Glutamatergic neuron (in vitro differentiated cells): ENCODE measurements at places on chromosomes 16 and 17. TPM values are rescaled to one million over a fixed set of nuclear protein-coding genes. Genes with fewer than 3 reads are reported as not detected.

GRCh38 chr16:89738538-89739317, 17.4 kb downstream of the ZNF276 start:
- H3K4me3 ChIP-seq = no peak overlapping the region
- H3K27ac ChIP-seq = no peak overlapping the region
- H3K27me3 ChIP-seq = no peaks in the 10 kb centered on the region
- H3K4me1 ChIP-seq = no peaks in the 10 kb centered on the region
- DNase-seq = no peak

LITAF gene
- total RNA-seq = 29.2 TPM

DNA sequence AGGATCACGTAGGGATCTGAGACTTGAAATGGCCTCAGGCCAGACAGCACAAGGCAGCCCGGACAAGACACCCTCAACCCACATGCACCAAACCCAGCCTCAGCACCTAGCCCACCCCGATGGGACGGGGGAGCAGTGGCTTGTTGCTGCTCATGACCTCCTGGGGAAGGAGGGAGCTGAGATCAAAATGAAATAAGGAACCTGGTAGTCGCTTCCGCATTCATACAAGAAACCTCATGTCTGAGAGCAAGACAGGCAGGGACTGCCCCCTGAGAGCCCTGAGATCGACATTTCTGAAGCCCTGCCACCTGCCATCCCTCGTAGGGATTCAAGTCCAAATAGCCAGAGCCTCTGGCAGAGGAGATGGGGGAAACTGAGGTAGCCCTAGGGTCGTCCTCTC, 5.7 kb upstream of the CEP131 start:
- H3K27me3 ChIP-seq = peaks cover 11% of the 10 kb centered on the region
- H3K4me3 ChIP-seq = peak overlapping the region; percentile 18
- H3K36me3 ChIP-seq = peaks cover 15% of the 10 kb centered on the region
- peak; percentile 12 for DNase-seq
- H3K4me1 ChIP-seq = peaks cover 9% of the 10 kb centered on the region

GRCh38 chr17:75502072-75502720, 13.1 kb downstream of the CASKIN2 start:
- H3K27me3 ChIP-seq = peaks cover 2% of the 10 kb centered on the region
- no peaks in the 10 kb centered on the region for H3K36me3 ChIP-seq
- no peak overlapping the region for H3K4me3 ChIP-seq
- no peaks in the 10 kb centered on the region for H3K4me1 ChIP-seq
- DNase-seq = no peak
- H3K27ac ChIP-seq = no peak overlapping the region

- DNase-seq = peak; percentile 51
- peak overlapping the region; percentile 63 for H3K4me3 ChIP-seq
- H3K27me3 ChIP-seq = peaks cover 36% of the 10 kb centered on the region
- H3K27ac ChIP-seq = no peak overlapping the region
- H3K36me3 ChIP-seq = peaks cover 7% of the 10 kb centered on the region
- H3K4me1 ChIP-seq = peaks cover 4% of the 10 kb centered on the region
These were observed 981 bp downstream of the KCNH4 start for GRCh38 chr17:42179911-42180410.

DNA sequence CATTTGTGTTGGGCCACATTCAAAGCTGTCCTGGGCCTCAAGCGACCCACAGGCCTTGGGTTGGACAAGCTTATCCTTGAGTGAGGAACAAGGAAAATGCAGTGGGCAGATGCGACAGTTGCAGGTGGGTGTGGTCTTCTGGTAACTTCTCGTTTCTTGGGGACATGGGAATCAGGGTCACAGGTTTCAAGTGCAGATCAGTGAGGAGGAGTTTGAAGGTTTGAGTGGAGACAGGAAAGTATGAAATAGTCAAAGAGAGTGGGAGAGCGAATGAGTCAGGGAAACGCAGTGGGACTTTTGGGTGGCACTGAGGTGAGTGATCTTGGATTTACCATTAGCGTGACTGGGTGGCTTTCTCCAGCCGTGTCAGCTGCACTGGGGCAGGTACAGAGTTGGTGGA, 15.4 kb upstream of the CCL22 start:
- no peak overlapping the region for H3K27ac ChIP-seq
- H3K4me1 ChIP-seq = no peaks in the 10 kb centered on the region
- DNase-seq = no peak
- peaks cover 5% of the 10 kb centered on the region for H3K36me3 ChIP-seq

DNA sequence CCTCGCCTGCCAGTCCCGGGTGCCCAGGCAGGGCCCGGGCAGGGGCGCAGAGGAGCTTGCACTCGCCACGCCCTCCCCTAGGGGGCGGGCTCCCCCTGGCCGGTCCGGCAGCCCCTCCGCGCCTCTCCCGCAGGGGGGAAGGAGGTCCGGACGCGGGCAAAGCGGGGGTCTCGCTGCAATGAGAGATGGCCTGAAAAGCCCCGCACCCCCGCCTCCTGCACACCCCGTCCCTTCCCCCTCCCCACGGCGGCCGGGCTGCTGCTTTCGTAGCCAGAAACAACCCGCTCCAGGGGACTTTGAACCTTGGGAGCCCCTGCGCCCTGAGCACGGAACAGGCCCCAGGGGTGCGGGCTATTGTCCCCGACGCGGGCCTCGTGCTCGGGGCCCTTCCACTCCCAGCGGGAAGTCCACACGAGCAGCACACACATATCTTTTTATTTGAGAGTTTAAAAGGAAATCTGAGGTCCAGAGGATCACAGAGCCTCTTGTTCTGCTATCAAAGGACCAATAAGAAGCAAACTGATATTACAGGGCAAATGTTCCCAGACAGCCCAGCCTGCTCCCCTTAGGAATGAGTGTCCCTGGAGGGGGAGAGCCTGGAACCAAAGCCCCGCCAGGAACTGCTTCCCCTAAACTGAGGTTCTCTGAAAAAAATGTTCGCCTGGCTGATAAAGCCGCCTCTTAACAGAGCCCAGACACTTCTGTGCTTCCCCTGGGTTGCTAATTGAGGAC, 5.8 kb upstream of the CBX4 start:
- H3K27me3 ChIP-seq = peaks cover 14% of the 10 kb centered on the region
- DNase-seq = peak; percentile 76
- H3K27ac ChIP-seq = no peak overlapping the region
- peaks cover 10% of the 10 kb centered on the region for H3K4me1 ChIP-seq

DNA sequence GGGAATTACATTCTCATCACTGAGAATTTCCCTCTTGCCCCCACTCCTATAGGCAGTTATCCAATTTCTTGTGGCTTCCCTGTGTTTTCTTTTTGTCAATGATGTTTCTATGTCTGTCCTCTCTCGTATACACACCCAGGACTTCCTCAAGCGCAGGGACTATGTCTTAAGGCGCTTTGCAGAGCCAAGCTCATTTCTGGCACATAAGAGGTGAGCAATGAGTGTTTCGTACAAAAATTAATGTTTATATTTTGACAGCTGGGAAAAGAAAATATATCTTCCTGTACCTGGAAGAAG, 947 bp downstream of the DDX42 start:
- no peak for DNase-seq
- H3K4me1 ChIP-seq = peaks cover 18% of the 10 kb centered on the region
- peak overlapping the region; percentile 99 for H3K27ac ChIP-seq
- H3K27me3 ChIP-seq = peaks cover 13% of the 10 kb centered on the region
- peak overlapping the region; percentile 98 for H3K4me3 ChIP-seq

- H3K36me3 ChIP-seq = no peaks in the 10 kb centered on the region
- no peak overlapping the region for H3K4me3 ChIP-seq
These were observed 70.2 kb downstream of the SNX11 start for GRCh38 chr17:48177816-48178215.

DNA sequence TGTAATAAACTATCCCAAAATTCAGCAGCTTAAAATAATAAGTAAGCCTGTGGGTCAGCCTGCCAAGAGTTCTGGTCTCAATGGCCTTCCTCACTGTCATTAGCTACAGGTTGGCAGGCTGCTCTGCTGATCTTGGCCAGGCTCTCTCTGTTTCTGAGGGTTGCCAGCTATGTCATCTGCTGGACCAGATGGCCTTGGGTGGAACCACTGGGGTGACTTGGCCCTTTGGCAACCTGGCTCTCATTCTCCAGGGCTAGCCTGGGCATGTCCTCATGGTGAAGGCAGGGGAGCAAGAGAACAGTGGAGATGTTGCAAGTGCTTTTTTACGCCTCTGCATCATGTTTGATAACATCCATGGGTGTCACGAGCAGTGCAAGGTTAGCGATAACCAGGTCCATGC, 13.9 kb downstream of the ITGAM start:
- H3K27me3 ChIP-seq = no peaks in the 10 kb centered on the region
- H3K36me3 ChIP-seq = no peaks in the 10 kb centered on the region
- H3K4me3 ChIP-seq = no peak overlapping the region

DNA sequence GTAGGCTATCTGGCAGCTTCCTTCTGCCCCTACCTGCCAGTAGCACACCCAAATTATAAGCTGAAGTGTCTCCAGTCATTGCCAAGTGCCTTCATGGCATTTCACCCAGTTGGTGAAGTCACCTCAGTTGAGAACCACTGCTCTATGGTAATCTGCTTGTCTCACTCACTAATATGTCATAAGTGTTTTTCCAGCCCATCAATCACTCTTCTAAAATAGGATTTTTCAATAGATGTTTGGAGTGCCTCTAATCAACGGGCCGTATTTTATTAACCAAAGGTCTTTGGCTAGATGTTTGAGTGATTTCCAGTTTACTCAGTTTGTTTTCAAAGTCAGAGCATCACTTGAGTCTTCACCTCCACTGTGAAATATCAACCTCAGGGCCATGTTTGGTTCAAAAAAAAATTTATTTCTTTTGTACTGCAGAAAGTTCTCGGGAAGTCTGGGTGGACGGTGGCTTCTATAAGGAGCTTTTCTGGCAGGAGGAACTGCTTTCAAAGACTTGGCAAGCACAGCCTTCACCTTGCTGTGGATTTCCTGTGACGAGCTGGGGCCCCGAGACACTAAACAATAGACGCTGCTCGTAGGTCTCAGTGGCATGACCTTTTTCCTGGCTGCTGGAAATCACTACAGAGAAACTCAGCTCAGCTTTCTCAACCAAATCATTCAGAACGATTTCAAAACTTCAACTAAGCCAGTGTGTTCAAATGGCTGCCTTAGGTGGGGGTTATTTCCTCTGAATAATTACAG, 95.2 kb upstream of the FOXF1 start:
- DNase-seq = no peak
- H3K27me3 ChIP-seq = no peaks in the 10 kb centered on the region
- H3K36me3 ChIP-seq = no peaks in the 10 kb centered on the region
